ENCODE measurements at places on chromosomes 3 and 15.

GRCh38 chr3:77718311-77718710, 678.4 kb downstream of the ROBO2 start:
- no peak for DNase-seq

DNA sequence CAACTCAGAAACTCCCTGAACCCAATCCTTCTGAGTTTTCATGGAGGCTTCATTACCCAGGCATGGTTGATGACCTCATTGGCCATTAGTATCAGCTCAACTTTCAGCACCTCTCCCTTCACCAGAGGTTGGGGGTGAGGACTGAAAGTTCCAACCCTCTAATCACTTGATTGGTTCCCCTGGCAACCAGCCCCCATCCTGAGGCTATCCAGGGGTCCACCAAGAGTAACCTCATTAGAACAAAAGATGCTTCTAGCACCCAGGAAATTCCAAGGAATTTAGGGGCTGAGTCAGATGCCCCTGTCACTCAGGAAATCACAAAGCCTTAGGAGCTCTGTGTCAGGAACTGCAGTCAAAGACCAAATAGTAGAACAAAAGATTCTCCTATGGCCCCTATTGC, 43.8 kb downstream of the ADAMTSL3 start:
- DNase-seq, result no peak

DNA sequence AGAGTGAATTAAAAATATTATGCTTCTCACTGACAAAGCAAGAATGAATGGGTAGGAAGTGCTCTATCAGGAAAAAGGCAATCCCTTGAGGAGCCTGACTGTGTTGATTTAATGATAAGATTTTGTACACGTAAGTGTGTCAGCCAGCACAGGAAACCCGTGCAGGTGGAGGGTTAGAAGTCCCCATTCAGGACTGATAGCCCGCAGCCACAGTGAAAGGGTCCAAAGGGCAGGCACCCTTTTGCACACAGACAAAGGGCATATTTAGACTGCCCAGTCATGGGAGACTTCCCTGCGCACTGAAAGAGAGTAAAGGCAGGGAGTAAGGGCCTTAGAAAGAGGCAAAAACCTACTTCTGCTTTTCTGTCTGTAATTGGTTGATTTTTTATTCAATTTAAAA, 26.4 kb upstream of the SKIL start:
- no peak for DNase-seq

DNA sequence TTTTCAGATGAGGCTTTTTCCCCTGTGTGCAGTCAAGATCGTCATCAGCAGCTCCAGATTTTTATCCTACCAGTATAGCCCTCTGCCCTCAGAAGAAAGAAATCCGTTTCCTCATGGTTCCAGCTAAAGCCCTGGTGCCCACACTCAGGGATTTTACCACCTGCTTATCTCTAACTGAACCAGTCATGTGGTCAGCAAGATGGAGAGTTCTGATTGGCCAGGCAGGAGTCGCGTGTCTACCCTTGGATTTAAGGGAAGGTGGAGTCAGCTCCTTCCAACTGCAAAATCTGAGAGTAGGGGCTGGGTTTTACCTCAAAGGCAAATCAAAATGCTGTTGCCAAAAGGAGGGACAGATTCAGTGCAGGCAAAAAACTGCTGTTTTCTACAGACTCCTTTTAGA, 135.3 kb downstream of the LRTM1 start:
- no peak for DNase-seq

- DNase-seq, result no peak
Observed at GRCh38 chr3:112247900-112248299, 46.1 kb downstream of the SLC9C1 start.

GRCh38 chr3:30720586-30721313, 114.3 kb downstream of the TGFBR2 start:
- no peak for DNase-seq

DNA sequence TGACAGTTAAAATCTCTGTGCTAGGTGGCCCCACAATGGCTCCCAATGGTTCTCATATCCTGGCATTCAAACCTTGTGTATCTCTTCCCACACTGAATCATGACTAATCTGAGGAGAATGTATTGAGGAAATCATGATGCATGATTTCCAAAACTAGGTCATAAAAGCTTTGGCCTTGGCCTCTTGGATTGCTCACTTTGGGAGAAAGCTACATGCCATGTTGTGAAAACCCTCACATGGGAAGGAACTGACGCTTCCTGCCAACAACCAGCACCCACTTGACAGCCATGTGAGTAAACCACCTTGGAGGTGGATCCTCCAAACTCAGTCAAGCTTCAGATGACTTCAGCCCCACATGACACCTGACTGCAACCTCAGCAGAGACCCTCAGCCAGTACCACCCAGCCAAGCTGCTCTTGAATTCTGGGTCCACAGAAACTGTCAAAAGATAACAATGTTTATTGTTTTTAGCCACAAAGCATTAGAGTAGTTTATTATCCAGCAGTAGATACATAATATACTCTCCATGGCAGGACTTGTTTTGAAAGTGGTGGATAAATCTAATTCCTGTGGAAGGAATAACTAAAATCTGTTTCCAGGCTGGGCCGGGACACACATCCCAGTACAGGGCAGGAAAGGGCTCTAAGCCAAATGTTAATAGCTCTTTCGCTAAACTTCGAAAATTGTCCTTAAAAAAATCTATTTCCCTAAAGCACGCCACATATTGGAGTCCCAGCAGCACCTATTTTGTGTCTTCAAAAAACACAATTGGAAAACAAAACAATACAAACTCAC, 1.0 kb upstream of the ZNF620 start:
- DNase-seq, result no peak
